DMS153 (cell line): ENCODE measurements at places on chromosomes 13 and 19.

- DNase-seq = no peak
Observed at GRCh38 chr19:33171222-33171795, 22.8 kb upstream of the LRP3 start.

DNA sequence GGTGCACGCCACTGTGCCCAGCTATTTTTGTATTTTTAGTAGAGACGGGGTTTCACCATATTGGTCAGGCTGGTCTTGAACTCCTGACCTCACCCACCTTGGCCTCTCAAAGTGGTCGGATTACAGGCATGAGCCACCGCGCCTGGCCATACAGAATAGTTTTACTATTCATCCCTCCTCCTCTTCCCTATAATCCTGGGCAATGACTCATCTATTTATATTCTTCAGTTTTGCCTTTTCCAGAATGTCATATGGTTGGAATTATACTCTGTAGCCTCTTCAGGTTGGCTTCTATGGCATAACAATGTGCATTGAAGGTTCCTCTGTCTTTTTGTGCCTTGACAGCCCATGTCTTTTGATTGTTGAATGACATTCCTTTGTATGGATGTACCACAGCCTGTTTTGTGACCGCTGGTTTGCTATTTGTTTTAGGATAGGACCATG lies 22.2 kb upstream of the LRP3 start:
- DNase-seq = no peak

DNA sequence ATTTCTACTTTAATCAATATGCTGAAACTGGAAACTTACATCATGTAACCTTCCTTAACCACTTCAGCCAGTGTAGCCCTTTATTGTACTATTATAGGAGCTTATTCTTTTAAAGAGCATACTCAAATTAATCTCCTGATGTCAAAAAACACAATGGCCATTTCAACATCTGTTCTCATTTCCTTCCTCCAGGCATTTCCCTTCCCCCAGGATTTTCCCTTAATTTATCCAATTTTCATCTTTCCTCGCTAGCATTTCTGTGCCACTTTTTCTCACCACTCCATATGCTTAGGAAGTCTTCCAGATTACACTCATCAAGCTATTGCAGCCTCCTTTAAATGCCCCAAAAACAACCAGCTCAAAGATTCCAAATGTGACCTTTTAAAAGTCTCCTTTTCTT lies 265.0 kb downstream of the PCDH9 start:
- no peak for DNase-seq

DNA sequence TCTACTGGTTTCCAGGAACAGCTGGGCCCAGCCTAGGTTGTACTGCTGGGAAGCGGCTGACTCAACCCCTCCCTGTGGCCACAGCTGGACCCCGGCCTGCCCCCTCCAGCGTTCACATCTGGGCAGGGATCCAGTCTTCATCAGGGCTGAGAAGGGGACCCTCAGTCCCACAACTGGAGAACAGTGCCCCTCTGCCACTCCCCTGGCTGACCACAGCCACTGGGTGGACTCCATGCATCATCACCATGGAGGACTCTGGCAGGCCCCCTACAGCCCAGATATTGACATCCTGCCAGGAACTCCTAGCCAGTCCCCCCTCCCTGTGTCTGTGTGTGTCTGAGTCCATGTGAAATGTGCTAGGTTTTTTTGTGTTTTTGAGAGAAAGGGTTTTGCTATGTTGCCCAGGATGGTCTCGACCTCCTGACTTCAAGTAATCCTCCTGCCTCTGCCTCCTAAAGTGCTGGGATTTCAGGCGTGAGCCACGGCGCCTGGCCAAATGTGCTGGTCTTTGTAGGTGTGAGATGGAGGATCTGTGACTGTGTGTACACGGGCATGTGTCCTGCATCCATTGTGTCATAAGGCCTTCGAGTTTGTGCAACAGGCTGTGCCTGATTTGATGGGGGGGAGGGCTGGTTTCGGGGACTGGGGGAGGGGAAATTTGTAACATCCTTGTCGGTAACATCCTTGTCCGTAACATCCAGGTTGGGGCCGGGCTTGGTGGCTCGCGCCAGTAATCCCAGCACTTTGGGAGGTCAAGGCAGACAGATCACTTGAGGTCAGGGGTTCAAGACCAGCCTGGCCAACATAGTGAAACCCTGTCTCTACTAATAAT lies 4.0 kb upstream of the HOOK2 start:
- DNase-seq = no peak

GRCh38 chr13:79941752-79942151 lies 399.2 kb downstream of the SPRY2 start:
- DNase-seq = no peak

DNA sequence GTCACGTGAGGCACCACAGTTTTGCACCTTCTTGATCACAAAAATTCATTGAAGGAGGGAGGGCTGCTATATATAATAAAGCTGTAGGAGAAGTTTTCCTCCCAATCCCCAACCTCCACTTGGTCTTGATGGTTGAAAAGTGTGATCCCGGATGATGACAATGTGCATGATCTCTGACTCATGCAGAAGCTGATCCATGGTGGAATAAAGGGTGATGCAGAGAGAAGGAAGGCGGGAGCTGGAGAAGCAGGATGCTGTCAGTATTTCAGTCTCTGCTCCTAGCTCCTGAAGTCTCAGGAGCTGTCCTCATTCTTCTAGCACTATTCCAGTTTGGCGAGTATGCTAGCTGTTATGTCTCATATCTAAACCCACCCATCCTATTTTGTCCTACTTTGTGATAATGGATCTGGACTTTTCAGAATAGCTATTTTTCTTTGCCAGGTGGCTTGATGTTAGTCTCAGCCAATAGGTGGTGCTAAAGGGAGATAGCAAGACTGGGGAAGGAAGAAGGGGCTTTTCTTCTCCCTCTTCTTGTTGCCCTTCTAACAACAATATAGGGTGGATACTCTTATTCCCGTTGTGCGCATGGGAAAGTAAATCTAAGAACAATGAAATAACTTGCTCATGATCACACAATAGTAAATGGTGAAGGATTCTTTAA lies 65.6 kb upstream of the HTR2A start:
- no peak for DNase-seq

GRCh38 chr19:12155324-12155860 lies 1.1 kb downstream of the ZNF625 start:
- no peak for DNase-seq

GRCh38 chr19:45302416-45302815 lies 20.3 kb downstream of the CKM start:
- no peak for DNase-seq

DNA sequence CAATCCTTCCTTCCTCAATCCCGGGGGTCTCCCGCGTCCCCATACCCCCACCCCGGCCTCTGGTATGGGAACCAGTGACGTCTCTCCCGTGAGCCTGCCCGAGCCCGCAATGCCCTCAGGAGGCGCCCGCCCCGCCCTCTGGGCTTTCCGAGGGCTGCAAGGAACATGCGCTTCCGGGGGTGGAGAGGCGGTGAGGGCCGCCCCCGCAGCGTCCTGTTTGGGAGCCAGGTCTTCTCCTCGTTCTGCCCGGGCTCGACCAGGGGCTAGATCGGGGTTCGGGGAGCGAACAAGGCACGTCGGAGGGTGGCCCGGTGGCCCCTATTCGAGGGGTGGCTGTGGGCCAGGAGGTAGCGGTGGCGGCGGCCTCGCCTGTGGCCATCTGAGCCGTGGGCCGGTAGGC lies 6.6 kb upstream of the TEX101 start:
- DNase-seq = no peak

DNA sequence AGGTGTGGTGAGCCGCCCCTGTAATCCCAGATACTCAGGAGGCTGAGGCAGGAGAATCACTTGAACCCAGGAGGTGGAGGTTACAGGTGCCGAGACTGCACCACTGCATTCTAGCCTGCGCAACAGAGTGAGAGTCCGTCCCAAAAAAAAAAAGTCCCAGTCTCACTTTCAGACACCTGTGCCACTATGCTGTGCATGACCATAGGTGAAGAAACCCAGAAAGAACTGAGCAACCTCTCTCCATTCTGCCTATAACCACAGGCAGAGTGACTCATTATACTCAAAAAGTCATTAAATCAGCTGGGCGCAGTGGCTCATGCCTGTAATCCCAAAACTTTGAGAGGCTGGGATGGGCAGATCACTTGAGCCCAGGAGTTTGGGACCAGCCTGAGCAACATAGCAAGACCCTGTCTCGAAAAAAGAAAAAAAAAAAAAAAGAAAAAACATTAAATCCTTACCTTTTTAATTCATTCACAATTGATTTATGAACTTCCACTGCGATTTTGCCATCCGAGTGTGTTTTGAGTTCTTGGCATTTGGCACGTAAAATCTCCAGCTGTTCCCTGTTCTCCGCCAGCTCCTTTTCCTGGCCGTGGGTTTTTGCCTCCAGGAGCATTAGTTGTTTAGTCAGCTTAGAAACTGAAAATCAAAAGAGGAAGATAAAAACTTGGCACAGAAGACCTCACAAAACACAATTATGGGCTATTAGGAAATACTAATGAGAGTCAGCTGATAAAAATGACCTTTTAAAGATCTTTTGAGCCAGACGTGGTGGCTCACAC lies 45.5 kb upstream of the SLC7A9 start:
- DNase-seq = no peak

DNA sequence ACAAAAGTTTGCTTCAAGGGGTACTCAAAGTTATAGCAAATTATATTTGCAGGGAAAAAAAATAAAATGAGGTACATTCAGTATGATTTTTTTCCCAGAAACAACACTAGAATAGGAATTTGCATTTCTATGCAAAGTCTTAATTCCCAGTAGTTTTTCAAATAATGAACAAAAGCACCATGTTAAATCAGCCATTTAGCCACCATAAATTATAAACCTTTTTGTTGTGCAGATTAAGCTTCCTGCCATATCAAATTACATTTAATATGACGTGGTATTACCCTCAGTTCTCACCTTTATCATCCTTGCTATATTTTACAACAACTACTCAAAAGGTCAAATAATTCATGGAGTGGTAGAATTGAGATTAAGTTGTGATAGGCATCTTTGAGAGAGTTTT lies 136.6 kb upstream of the FRY start:
- no peak for DNase-seq

DNA sequence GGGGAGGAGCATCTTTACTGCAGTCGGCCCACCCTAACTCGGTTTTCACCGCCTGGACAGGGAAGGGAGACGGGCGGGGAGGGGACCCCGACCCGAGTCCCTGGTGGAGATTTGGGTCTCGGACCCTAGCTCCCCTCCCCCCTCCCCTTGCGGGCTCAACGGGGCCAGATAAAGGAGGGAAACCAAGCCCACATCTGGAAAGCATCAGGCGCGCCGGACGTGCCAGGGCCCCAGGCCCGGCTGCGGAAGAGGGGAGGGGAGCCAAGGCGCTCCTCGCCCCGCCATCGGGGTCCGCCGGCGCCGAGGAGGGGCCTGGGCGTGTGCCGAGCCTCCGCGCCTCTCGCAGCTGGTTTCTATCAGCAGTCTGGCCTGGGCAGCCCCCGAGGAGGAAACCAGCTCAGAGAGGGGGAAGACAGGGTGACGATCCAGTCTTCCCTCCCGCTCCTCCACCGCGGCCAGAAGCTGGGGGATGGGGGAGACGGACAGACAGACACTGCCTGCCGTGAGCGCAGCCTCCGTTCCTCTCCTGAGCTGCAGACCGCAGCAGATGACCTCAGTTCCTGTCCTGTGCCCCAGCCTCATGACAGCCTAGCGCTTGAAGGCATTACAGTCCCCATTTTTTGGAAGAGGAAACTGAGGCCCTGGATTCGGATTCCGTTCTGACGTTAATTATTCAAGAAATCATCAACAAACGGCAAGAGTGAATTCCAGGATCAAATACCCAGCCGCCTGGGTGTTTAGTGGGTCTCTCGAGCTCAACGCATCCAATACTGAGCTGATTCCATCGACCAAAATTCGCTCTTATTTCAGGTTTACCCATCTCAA lies 3.6 kb upstream of the GNG8 start:
- DNase-seq = no peak

DNA sequence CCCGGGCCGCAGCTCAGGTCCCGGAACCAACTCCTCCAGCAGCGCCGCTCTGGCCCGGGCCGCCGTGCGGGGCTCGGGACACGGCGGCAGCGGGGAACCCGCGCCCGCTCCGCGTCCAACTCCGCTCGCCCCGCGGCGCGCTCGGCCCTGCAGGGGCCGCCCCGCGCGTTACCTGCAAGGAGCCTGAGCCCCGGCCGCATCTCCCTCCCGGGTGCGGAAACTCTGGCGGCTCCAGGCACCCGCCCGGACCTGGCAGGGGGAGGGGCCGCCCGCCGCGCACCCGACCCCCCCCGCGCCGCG lies at the start of gene TMTC4:
TSS of gene TMTC4 (minus strand) at position 224 of the 300 bp plus-strand sequence. CDS start 4,433 bp downstream, outside the sequence.
- no peak for DNase-seq

- no peak for DNase-seq
Observed at GRCh38 chr19:1734321-1734966, 18.9 kb upstream of the ONECUT3 start.

DNA sequence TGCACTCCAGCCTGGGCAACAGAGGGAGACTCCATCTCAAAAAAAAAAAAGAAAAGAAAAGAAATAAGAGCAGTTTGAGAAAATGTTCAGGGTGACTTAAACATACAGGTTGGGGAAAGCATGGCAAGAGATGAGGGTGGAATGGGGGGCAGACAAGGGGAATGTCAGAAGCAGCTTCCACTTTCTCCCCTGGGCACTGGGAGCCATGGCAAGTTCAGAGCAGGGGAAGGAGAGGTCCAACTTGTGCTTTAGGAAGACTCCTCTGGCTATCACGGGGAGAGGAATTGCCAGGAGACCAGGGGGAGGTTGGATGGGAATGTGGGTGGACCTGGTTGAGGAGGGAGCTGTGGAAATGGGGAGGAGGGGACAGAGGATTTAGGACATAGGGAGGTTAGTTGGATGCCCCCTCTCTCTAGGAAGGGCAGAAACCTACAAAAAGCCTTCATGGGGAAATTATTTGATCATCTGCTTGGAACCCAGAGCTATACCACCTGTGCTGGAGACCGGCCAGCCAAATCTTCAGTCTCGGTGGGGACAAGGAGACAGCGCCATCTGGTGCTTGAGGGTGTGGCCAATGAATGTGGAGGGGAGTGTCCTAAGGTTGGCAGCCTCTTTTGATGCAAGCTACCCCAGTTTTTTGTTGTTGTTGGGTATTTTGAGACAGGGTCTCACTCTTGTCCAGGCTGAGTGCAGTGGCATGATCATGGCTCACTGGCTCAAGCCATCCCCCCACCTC lies 7.3 kb upstream of the STRN4 start:
- DNase-seq = peak; percentile 7

GRCh38 chr13:49622174-49622946 lies 5.9 kb upstream of the ARL11 start:
- no peak for DNase-seq

DNA sequence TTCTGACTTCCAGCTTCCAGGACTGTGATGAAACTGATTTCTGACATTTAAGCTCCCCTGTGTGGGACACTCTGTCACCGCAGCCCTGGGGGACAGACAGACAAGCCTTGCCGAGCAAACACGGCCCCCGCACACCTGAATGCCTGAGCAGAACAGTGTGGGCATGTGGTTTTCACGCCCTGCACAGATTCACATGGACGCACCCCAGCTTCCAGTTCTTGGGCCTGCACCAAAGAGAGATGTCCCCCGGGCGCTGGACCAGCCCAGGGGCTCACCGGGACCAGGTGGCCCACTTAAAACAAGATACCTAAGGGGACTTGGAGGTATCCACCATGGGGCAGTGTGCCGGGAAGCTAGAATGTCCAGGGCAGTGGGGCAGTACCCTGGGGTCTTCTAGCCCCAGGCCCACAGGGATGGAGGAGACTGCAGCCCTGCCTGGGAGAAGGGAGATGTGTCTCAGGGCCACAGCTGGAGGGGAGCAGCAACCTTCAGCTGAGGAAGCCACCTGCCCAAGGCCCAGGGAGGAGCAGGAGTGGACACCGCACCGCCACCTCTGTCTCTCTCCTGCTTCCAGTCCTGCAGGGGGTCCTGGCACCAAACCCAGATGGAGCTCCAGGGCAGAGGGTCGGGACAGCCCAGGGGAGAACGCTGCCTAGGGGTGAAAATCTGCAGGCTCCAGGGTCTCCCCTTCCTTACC lies 50.5 kb downstream of the SOX1 start:
- no peak for DNase-seq
